ENCODE measurements at places on chromosomes 5 and 9. TPM values are rescaled to one million over a fixed set of nuclear protein-coding genes. Genes with fewer than 3 reads are reported as not detected.

The PCDHA1 gene
- not detected for total RNA-seq

The FOXD4L6 gene
- not detected for total RNA-seq

- DNase-seq = no peak
These were observed 3.9 kb downstream of the GRK6 start for GRCh38 chr5:177430140-177430951.

DNA sequence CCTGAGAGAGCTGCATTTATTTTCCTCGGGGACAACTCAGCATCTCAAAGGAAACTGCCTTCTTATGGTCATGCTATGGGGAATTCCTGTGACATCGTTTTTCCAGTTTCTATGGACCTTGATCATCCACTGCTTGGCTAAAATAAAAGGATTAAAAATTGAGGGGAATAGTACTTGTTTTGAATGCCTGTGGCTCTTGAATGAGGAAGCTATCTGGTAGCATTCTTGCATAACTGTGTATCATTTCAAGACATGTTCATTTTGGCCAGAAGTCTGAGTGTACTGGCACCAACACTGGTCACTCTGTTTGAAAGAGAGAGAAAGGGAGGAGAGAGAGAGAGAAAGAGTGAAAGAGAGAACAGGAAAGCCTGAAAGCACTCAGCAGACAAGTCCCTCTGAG is 116.7 kb downstream of the DOCK2 start:
- no peak for DNase-seq

DNA sequence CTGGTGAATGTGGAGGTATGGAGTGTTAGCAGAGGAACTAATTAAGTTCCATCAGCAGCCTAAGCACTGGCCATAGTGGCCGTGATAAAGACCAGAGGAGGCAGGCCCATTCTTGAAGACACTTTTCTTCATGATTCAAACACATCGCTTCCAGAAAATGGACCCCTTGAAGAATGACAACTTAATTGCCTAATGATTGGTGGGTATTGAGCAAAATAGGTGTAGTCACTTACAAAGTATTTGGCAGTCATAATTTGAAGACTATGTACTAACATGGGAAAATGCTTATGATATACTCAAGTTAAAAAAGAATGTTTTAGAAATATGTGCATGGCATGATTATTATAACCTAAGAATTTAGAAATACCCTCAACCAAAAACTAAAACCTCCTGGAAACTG is 44.8 kb downstream of the MEGF10 start:
- no peak for DNase-seq
